Activated CD4-positive, alpha-beta T cell treated with anti-CD3 and anti-CD28 coated beads for 24 hours (primary cell): ENCODE measurements at places on chromosomes 7 and 10.

- DNase-seq: no peak
Observed at GRCh38 chr7:151429560-151430331, 10.2 kb downstream of the CRYGN start.

- no peak for DNase-seq
Observed at GRCh38 chr7:15561835-15562234, at the start of gene AGMO. Gene AGMO, minus strand, starts transcription at chr7:15562015.

- no peak for DNase-seq
Observed at GRCh38 chr10:111338805-111339204, 262.0 kb downstream of the ADRA2A start.

GRCh38 chr7:25913598-25914224 lies 238.3 kb upstream of the NFE2L3 start:
- DNase-seq: no peak

DNA sequence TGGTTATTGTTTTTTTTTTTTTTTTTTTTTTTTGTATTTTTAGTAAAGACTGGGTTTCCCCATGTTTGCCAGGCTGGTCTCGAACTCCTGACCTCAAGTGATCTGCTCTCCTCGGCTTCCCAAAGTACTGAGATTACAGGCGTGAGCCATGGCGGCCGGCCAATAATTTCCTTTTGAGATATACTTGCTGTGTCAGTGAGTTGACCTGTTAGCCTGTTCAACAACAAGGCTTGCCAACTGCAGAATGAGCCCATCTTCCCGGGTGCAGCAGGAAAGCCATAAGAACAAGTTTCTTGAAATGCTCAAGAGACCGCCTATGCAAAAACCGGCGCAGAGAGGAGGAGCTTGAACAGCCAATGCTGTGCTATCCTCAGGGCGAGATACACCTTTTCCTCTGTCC lies 112.5 kb downstream of the PRPF18 start:
- DNase-seq: no peak

DNA sequence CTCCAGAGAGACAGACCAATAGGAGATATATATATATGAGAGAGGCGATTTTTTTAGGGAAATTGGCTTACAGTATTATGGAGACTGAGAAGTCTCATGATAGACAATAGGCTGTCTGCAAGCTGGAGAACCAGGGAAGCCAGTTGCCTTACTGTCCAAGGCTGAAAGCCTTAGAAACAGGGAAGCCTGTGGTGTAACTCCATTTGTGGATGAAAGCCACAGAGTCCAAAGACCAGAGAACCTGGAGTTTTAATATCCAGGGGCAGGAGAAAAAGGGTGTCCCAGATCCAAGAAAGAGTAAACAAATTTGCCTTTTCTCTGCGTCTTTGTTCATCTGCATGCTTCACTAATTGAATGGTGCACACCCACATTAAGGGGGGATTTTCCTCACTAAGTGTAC lies 71.6 kb upstream of the TEX47 start:
- no peak for DNase-seq

DNA sequence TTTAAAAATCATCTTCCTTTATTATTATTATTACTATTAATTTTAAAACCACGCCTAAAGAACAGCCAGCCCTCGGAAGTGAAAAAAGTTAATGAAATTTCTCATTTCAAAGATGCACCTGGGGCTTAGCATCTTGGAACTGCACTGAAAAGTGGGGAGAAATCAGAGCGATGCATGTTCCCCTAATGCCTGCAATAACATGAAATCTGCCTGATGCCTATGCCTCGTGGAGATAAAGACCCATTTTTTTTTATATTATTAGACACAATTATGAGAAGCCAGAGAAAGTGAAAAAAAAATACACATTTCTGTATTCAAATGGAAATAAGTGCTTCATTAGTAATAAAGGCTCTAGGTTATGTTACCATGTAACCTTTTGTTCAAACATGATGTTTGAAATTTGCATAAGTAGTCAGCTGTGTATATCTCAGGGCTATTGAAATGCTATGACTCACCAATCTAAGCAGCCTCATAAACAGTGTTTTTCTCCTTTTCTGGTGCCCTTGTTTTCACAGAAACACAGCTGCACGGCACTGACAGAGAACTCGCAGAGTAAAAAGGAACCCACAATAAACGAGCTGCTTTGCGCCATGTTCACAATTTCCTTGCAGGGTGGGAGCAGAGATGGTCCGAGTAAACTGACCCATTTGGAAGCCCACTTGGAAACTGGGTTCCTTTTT lies 175.8 kb upstream of the PRKCQ start:
- no peak for DNase-seq

GRCh38 chr7:64113981-64114380 lies 68.7 kb downstream of the ZNF727 start:
- DNase-seq: no peak

GRCh38 chr7:45710271-45711160 lies 136.3 kb downstream of the ADCY1 start:
- DNase-seq: no peak

DNA sequence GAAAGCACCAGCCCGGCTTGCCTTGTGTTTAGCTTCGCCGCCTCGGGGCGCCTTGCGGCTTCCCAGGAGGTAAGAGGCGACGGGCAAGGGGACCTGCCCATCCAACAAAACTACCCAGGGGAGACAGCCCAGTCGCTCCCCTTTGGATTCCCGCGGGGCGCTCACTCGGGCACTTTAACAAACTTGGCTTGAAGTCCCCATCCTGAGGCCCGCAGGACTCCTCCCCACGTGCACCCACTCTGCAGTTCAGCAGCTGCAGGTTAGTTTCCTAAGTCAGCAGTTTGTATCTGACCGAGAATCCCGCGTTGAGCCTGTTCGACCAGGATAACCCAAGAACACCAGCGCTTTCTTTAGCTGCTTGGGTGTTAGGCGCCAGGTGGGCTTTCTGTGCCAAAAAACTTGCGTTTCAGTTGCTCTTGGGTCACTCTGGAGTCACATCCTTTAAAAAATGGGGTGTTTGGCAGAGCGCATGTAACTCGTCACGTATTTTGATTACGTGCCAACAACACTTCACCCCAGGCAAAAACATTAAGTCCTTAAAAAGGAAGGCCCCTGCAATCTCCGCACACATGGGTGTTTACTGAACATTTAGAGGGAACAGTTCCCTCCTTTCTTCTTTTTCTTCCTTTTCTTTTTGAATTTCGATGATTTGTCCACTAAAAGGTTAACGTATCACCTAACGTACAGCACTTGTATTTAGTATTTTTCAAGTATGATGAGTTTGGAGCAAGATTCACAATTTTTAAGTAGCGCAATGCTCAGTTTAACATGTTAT lies 876 bp downstream of the DNAH11 start:
- DNase-seq: no peak

DNA sequence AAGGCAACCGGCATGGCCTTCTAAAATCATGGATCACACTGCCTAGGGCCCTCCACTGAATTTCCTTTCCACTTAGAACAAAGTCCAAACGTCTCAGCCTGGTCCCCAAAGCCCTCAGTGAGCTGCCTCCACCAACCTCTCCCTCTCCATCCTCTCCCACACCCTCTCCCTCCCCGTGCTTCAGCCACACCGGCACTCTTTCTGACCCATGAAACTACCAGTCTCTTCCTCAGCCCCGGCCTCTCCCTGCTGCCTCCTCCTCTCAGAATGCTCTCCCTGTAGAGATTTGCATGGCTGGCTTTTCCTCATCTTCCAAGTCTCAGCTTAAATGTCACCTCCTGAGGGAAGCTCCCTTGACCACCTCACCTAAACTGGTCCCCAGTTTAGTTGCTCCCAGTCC lies 219.0 kb upstream of the ZMIZ1 start:
- DNase-seq: no peak

- DNase-seq: no peak
Observed at GRCh38 chr10:47364366-47364765, 16.2 kb downstream of the RBP3 start.

- no peak for DNase-seq
Observed at GRCh38 chr10:75238182-75239095, 2.7 kb upstream of the COMTD1 start.

GRCh38 chr7:48515171-48515570 lies 343.9 kb downstream of the ABCA13 start:
- DNase-seq: no peak

GRCh38 chr10:76998451-76998850 lies 639.2 kb downstream of the KCNMA1 start:
- DNase-seq: no peak

DNA sequence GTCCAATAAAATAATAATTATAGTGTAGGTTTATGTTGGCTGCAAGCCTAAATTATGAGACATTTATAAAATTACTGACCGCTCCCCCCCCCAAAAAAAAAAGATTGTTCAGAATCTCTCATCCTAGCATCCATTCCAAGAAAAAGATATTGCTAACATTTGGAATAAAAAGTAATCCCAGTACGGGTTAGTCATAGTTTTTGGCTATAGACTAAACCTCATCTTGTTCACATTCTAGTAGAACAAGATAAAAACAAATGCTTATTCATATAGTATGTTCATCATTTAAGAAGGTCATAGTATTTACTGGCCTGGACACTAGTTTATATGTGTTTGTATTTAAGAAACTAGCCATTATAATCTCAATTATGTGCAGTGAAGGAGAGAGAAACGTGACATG lies 44.0 kb downstream of the ADK start:
- DNase-seq: no peak

DNA sequence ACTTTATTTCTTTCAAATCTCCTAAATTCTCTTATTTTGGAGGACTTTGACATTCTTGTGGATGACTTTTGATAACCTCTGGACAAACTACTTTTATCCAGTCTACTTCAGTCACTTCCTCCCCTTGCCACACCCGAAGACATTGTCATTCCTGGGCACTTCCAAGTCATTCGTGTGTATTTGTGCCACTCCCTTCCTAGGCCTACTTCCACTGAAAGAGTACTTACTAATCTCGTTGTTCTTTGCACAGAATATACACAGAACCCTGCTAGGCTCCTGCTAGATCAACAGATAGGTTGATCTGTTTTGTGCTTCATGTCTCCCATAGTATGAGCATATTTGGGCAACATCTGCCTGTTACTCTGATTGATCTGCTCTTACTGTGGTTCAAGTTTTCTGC lies 355.4 kb downstream of the HGF start:
- no peak for DNase-seq

DNA sequence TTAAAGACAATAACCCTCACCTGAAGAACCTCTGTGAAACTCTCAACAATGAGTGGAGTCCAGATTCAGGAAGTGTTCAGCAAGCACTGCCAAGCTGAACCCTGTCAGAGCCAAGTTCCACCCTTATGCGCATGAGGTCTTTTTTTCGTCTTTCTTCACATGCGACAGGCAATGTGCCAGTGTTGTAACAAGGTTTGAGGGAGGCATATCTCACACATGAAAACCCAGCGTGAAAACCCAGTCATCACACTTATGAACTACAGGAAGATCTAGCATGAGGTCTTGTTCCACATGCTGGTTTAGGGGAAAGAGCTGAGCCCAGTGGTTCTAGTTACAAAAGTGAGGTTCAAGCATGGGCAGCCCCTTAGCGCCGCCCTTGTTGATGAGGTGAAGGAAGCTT lies 49.7 kb downstream of the RABGEF1 start:
- DNase-seq: no peak

DNA sequence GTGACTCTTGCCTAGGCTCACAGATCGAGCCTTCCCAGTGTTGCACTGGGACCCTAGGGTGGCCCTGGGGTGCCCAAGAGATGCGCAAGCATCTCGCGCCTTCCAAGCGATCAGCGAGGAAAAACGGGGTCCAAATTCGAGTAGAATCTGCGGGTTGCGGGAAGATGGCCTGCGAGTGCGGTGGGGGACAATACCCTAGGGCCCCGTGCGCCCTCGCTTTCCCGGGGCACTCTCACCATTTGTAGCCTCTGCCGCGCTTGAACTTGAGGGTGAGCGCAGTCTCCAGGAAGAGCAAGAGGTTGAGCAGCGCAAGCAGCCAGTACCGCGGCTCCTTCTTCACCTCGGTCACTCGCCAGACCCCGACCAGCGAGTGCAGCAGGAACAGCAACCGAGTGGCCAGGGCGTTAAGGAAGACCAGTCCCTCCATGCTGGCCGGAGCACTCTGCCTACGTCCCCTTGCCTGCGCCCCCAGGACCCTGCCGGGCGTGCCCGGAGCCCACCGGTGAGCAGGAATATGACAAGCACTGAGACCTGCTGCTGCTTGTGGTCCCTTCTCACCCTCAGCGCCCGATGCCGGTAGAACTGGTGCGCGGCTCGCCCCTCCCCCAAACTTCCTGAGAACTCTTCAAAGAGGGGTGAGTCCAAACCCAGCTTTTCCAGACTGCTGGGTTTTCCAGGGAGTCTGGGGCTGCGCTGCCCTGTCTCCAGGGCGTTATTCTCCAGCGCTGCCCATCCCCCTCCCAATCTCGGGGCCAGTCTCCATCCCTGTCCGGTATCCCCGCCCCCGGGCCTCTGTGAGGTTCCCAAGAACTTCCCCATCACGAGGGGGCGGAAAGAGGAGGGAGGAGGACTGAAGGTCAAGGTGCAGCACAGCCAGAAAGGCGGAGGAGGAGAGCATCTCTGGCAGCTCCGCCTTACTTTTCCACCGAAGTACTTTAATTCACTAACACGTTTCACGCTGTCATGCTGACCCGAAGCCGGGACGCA lies at the start of gene TMEM26:
TMEM26 (minus strand) TSS at position 727 of the 987 bp plus-strand sequence; CDS start at position 427, 300 bp downstream.
- DNase-seq: no peak

- DNase-seq: no peak
Observed at GRCh38 chr7:71706597-71706975, 574.6 kb downstream of the GALNT17 start.

GRCh38 chr10:19920075-19920726 lies 104.0 kb downstream of the PLXDC2 start:
- no peak for DNase-seq

GRCh38 chr10:32112055-32112454 lies 55.8 kb upstream of the KIF5B start:
- no peak for DNase-seq

DNA sequence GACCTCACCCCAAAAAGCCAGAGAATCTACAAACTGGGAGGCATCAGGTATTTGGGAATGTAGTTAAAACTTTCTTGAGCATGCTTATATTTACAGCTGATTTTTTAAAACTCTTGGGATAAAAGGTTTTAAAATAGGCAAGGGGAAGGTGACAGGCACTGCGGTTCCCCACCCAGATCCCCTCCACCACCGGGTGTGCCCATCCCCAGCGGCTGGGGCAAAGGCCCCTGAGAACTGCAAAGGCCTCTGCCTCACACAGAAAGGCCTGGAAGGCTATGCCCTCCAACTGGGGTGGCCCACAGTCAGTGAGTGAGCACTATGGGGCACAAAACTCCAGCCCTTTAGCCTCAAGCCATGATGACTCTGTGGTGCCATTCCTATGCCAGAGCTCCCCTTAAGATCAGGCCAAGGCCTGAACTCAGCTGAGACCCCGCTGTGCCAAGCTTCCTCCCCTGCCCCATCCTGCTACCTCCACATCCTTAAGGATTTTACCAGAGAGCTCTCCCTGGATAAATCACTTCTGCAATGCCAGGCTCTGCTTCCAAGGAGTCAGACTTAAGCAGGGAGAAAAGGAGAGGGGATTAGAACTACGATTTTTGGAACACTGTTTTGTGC lies 299.1 kb downstream of the GRID1 start:
- DNase-seq: no peak

GRCh38 chr10:96656839-96657238 lies 63.5 kb downstream of the PIK3AP1 start:
- DNase-seq: no peak

DNA sequence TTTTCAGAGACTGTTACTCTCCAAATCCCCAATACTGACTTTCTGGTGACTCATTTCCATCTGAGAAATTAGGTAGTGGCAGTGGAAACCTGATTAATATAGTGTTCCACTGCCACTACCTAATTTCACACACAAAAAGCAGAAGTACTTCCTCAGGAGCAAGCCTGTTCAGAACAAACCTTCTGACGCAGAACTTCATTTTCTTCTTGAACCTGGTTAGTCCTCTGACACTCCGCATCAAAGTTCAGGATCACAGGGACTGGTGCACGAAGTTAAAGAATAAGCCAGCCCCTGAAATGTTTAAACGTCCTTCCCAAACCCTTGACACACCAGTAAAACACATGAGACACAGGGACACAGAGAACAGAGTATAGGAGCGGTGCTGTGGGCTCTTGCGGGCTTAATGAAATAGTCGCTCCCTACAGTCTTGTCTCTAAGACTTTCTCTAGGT lies 4.4 kb downstream of the WDR91 start:
- no peak for DNase-seq
